Epithelial cell of proximal tubule (primary cell): ENCODE measurements at places on chromosomes 1 and 21.

DNA sequence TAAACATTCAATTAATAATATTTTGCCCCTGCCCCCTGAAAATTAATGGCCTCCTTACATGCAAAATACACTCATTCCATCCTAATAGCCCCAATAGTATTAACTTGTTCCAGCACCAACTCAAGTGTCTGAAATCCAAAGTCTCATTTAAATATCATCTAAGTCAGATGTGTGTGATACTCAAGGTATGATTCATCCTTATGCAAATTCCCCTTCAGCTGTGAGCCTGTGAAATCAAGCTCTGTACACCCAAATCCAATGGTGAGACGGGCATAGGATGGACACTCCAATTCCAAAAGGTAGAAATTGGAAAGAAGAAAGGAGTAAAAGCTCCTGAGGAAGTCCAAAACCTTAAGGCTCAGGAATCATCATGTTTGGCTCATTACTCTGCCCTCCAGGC is 83.5 kb downstream of the HHAT start:
- no peak for DNase-seq

DNA sequence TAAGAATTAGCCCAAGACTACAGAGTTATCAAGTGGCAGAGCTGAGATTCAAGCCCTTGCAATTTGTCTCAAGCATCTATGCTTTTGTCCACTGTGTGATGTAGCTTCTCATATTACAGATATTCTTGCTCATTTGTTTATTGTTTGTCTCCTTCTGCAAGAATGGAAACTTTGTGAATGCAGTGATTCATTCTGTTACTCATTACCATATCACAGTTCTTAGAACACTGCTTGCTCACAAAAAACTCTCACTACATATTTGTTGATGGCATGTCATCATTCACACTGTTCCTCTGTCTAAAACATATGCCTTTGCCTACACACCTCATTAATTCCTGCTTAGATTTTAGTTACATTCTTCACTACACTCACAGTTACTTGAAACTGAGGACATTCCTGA is 1198.9 kb downstream of the PLA2G4A start:
- DNase-seq: peak; percentile 98

DNA sequence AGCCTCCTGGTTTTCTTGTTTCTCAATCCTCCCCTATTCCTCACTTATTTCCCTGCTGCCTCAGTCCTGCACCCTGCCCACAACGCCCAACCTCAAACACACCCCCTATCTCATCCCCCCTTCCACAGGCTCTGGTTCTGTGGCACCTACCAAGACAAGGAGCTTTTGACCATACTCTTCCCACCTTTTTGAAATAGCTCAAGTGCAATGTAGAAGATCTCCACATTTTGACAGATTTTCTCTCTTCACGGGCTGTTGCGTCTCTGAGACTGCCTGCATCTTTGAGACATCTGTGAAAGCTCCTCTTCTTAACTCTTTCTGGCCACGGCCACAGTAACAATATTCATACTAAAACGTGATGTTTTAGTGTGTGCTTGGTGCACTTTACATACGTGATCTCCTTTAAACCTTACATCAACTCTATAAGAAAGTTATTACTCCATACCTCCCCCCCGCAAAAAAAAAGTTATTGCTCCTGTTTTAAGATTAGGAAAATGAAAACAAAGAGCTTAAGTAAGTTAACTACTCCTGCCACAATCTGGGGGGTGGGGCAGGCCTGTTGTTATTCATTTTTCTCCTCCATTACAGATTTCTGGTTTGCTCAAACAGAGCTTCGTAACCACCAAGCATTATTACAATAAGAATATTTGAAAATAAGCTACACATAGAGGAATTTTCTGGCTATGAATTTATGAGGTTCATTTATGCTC is 1.8 kb upstream of the SERBP1 start:
- DNase-seq: no peak

DNA sequence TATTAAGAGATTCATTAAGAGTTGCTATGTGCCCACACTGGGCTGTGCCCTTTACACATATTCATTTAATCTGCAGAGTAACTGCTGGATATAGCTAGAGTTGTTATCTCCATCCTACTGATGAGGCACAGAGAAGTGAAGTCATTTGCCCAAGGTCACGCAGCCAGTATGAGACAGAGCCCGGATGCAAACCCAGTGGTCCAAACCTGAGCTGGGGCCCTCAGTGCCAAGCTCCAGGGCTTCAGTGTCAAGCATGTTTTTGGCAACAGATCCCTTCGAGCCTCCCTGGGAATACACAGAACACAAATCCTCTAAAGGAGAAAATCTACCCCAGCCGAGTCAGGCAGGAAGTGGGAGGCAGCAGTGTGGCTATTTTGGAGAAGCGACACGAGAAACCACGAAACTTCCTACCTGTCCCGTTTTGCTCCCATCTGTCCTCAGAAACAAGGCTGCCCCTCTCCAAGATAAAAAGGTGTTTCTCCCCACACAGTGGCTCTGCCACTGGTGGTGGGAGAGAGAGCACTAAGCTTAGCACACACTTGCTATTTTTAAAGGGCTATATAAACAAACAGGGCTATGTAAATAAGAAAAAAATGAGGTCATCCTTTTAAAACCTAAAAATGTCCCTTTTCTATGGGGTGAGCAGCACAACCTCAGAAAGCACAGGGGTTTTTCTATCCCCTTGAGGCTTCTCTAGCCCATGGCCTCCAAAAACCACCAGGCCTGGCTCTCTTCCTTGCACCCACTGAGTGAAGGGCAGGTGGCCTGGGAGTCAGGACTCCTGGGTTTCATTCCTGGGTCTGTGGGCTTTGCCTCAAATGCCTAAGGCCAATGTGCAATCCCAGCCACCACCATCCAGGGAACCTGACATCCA is 138.6 kb upstream of the EDN2 start:
- DNase-seq: no peak

- DNase-seq: no peak
Observed at GRCh38 chr1:197463142-197463541, 195.1 kb downstream of the CRB1 start.

DNA sequence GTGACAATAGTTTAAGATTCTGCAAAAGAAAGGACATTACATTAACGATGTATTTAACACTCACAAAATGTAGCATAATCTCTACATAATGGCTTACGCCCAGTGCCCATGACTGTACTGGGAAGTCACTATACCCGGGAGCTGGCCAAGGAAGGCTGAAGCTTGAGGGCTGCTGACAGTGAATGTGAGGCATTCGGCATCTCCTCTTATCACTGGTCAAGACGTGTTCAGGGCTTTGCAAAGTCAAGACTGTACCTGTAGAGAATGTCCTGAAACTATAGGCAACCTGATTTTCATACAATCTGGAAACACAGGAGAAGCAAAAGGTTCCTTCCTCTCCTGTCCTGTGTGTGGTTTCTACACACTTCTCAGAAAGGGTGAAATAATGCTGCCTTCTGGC is 12.7 kb upstream of the IFNGR2 start:
- no peak for DNase-seq

DNA sequence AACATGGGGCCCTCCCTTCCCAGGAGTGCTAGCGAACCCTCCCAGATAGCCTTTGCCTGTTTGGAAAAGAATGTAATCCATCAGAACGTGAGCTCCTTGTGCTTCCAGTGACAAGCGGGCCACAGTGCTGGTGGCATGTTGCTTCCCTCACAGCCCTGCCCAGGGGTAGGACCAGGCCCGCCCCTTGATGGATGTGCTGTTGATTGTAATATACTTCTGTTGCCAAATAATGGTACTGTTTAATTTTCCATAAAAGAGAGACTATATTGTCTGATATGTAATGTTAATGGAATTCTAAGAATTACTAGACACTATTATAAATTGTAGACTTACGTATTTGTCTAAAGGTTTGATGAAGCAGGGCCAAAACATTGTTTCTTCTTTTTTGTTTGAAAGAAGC is 16.4 kb downstream of the ATP5PO start:
- DNase-seq: no peak

- no peak for DNase-seq
Observed at GRCh38 chr1:27522432-27523336, 32.7 kb upstream of the WASF2 start.

DNA sequence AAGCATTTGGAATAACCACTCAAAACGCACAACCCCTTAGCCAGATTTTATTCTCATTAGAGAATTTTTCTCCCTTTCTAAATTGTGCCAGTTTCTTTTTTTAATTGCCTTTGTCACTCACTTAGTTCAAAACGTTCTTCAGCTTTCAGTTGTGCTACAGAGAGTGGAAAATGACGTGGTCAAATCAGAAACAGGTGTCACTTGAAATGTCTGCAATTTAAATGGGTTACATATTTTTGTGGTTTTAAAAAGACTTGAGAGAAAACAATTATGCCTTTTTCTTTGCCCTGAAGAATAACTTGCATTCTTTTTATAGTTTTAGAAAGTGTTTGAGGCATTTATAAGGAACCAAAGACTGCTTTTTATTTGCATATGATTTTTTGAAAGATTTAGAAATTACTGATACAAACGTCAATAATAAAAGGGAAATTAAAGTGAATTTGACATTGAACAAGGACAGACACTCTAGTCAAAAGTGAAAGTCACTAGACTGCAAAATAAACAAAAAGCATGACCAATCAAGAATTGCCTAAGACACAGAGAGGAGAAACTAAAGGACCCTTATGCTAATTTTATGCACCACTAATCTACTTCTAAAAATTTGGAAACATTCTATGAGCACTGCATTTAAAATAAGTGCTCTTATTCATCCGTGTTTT is 191.0 kb downstream of the TPR start:
- no peak for DNase-seq
